Activated T-helper 1 cell treated with anti-CD3 and anti-CD28 coated beads, Interleukin-2, amount 50 U/mL, for 16 hours (primary cell): ENCODE measurements at places on chromosomes 16 and 17.

GRCh38 chr17:16477255-16477654 is 14.7 kb downstream of the LRRC75A start:
- no peak for DNase-seq

- DNase-seq = no peak
These were observed 44.6 kb downstream of the ABAT start for GRCh38 chr16:8718851-8719680.

GRCh38 chr16:56679818-56680217 is 2.5 kb upstream of the MT1X start:
- DNase-seq = no peak

GRCh38 chr16:12998361-12999085 is 97.1 kb downstream of the SHISA9 start:
- DNase-seq = no peak

DNA sequence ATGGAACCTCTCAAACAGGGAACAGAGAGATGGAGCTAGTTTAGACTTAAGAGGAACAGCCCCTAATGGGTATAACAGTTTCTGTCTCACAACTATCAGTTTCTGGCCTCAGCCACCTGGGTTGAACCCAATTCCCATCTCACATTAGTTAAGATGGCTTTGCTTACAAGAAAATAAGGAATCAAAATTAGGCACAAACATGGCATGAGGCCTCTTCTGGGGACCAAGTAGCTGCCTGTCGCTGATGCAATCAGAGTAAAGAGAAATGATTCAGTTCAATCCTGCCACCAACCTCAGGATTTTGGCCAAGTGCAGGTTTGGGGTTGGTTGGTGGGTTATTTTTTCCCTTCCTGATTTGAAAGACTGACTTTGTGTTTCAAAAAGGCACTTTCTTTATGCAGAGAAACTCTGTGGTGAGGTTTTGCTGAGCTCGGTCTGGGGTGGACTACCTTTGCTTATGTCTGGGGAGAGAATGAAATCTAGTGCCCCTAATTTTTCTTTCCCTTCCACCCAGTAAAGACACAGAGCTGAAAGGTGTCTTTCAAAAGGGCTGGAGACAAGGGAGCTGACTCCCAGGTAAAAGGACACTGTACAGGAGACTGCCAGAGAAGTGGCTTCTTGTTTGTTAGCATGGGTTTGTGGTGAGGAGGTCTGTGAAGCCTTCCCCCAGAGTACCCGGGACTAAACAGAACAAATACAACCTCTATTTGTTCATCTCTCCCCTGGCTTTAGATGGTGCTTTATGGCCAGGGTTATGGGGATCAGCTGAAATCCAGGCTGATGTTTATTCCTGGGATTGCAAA is 44.8 kb upstream of the NFAT5 start:
- no peak for DNase-seq

DNA sequence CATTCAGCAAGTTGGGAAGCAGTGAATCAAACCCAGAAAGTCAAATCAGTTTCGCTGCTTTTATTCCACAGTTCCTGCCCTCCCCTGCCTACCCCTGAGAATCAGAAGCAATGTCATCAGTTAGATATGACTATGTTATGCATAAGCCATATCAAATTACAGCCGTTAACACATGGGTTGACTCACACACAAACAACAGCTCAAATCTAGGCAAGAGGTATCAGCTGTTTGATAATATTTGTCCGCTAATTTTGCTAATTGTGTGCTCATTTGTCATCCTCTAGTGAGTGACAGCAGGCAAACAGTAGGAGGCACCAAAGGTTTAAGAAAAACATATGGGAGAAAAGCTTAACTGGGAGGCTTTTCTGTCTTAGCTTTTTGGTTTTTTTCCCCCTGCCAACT is 327.4 kb upstream of the CCL2 start:
- DNase-seq = no peak

GRCh38 chr16:83940630-83941378 is 12.2 kb upstream of the OSGIN1 start:
- DNase-seq = no peak

DNA sequence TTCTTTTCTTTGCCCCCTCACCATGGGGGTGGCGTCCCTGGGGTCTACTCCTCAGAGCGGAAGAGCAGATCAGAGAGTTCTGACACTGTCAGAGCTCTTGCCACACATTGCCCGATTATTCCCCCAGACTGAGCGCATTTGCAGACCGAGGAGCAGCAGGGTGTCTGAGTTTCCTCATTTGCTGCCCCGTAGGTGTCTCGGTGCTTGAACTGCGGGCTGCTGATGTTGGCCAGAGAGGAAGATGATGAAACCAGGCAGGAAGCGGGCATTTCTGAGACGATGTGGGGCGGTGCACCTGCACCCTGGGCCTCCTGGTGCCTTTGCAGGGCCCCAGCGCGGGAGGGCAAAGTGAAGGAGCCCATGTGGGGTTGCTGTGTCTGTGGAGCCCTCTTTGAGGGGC is 55.2 kb downstream of the ARSG start:
- peak; percentile 38 for DNase-seq

DNA sequence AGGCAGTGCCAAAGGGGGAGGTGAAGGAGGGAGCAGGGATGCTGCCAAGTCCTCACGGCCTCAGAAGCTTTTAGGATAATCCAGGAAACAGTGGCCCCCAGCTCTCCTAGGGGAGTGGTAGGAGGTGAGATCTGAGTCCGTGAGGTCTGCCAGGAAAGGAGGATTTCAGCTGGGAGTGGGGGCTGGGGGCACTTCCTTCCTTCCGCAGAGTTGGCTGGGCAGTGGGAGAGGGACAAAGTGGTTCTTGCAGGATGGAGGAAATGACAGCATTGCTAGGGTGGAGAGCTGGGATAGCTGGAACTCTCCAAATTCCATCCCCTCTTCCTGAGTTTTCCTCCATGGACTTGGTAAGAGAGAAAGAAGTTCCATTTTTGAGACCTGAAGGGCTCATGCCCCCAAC is 4.8 kb upstream of the SP6 start:
- DNase-seq = no peak

DNA sequence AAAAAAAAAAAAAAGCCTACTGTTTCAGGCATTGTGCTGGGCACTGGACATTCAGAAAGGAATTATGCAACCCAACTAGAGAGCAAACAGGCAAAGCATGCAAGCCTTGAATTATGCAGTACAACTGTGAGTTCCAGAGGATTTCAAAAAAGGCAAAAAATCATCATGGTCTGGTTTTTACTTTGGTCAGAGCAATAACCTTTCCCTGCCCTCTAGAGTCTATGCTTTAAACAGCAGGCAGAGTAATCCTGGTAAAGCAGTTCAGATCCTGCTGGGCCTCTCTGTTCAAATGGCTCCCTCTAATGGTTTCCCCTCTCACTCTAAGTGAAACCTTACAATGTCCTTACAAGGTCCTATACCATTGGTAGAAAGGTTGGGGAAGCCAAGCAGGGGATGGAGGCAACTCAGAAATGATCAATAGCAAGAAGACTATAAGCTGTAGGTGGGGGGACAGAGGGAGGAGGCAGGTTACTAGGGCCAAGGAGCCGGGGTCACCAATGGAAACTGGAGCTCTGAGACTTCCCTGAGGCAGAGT is 4.6 kb upstream of the TAF15 start:
- no peak for DNase-seq

GRCh38 chr16:53839150-53839549 is 135.2 kb downstream of the FTO start:
- no peak for DNase-seq

GRCh38 chr16:29811170-29811895 is 660 bp upstream of the PRRT2 start:
- DNase-seq = no peak

DNA sequence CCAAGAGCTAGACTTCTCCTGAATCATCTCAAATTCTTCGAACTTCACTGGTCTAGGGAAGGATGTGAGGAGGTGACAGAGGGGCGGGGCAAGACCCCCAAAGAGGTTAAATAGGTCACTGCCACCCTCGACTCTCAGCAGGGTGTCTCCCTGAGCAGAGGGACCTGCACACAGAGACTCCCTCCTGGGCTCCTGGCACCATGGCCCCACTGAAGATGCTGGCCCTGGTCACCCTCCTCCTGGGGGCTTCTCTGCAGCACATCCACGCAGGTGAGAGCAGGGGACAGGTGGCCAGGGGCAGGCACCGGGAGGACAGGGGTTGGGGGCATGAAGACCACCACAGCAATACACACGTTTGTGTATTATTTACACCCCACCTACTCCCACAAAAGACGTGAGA is 9.2 kb downstream of the CCL17 start:
- DNase-seq = no peak
